ENCODE measurements at places on chromosomes 1 and 21. TPM values are rescaled to one million over a fixed set of nuclear protein-coding genes. Genes with fewer than 3 reads are reported as not detected.

DNA sequence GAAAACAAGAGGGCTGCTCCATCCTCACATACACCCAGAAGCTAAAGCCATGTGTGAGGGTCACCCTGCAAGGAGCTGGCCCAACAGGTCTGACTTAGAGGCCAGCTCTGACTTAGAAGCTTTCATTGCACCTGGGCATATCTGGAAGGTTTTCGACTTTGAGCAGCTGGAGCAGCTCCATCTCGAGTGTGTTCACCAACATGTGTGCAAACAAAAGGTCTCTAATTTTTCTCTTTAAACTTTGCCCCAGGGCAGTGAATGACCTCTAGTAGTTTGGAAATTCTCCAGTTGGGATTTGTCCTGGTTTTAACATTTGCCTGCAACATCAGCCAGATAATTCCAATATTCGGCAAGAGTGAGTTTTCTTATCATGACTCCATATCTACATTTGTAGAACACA lies 108.3 kb downstream of the TNR start:
- DNase-seq: no peak

- no peak for DNase-seq
Observed at GRCh38 chr1:1422465-1423244, 1.6 kb upstream of the ANKRD65 start.

DNA sequence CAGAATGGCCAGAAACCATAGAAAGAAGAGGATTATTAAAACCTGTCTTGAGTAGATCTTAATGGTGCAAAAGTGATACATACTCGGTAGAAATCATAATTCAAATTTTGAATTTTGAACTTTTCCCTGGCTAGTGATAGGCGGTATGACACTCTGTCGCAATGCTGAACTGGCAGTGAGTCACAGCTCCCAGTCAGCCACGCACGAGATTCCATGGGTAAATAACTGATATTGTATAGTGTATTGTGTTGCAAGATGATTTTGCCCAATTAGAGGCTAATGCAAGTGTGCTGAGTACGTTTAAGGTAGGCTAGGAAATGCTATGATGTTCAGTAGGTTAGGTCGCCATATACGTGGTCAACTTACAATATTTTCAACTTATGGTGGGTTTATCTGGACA lies 207.0 kb downstream of the SIPA1L2 start:
- no peak for DNase-seq

- no peak for DNase-seq
Observed at GRCh38 chr1:198465201-198466144, 75.0 kb downstream of the ATP6V1G3 start.

GRCh38 chr1:18901952-18902522 lies 318 bp downstream of the ALDH4A1 start:
- DNase-seq: peak; percentile 44

TDRD5 gene
- 2.9 TPM for total RNA-seq
